H1 (cell line): ENCODE measurements at places on chromosomes 2 and 18. TPM values are rescaled to one million over a fixed set of nuclear protein-coding genes. Genes with fewer than 3 reads are reported as not detected.

YWHAQ gene
- total RNA-seq = 468 and 480 TPM in 2 replicates

DNA sequence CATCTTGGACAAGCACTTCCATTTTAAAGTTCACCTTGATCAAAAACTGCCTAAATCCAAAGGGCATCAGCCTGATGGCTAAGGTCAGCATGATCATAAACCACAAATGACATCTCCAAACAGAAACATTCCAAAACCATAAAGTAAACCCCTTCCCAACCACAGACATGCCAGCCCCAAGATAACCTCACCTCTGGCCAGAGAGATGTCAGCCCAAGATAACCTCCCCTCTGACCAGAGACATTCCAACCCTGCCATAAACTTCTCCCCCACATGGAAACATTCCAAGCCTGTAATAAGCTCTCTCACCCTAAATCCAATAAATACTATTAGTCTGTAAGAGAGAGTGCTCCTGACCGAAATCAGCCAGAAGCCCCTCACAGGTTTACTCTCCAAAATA lies 18.6 kb upstream of the MARCO start:
- DNase-seq = no peak

DNA sequence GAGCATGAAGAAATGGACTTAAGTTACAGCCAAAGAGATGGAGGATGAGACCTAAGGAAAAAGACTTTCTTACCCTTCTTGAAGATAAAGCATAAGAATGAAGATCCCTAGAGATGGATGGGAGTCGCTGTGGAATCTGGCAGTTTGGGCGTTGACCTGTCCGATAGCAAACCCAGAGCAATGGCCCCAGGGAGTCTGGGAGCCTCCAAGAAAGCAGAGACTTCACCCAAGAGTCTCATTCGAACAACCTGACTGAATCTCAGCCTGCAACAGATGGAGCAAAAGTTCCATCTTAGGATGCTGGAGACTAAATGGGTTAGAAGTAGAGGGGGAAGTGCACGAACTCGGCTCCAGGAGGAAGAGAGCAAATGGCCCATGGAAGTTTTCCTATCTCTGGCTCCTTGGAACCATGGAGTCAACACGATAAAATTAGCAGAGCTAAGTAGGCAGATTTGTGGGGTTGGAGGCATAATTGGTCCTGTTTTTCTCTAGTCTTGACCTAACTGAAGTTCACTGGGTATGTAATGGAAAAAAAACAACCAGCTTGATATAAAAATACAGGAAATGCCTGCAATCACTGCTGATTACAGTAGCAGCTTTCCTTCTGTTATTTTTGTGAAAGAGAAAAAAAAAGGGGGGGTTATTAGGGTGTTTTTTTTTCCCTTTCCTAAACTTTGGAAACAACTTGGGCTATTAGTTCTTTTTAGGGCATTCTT lies 178.4 kb upstream of the EPAS1 start:
- no peak for DNase-seq

HTR2B gene
- not detected in 2 replicates for total RNA-seq

DNA sequence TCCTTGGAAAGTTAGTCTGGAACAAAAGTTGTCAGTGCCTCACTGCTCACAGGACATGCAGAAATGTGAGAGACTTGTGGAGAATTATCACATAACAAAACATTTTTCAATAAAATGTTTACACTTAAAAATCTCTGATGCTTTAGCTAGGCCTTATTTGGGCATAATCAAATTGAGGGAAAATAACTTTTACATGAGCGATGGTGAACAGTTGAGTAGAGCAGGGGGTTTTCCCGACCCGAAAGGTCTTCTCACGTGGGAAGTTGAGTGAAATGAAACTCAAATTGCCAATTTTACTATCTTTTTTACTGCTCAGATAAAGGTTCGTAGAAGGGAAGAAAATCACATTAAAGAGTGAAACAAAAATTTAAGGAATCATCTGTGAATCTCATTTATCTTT lies 465.6 kb downstream of the MTX2 start:
- no peak for DNase-seq

- DNase-seq = no peak
These were observed 188.6 kb upstream of the SH3BP4 start for GRCh38 chr2:234763002-234763873.

DNA sequence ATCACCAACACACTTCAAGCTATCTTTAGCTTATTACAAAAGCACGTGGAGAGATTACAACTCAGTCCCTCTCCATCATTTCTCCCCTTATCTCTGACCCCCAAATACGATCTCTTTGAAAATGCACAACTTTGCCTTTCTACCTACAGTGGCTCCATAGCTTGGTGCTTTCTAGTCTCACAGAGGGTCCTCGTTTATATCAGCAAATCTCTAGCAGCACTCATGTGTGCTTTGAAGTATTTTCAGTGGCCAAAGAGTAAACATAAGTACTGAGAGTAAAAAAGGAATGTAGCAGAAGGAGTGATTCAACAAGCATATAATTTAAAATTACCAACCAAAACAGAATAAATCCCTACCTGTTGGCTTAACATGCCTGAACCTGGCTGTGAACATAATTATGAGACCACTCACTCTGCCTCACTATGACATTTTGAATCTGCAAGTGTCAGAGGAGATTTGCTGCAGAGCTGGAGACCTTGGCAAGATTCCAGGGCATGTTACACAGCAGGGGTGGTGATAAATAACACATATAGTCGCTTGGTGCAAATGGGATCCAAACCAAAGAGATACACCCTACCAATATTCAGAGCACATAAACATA lies 54.6 kb downstream of the LAMA3 start:
- DNase-seq = no peak

DNA sequence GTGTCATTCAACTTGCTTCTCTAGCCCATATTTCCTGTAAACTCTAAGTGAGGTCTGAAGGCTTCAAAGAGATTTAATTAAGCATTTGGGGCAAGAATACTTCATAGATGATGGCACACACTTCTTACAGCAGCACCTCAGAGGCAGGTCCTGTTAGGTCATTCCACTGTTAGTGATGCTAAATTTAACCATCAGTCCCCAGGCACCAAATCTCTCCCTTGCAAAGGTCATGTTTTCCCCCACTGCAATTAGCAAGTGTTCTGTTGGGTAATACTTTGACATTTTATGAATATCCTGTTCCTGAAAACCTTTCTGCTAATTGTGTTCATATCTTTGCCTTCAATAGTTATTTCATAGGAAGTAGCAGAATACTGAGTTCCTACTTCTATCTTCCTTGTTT lies 117.0 kb downstream of the STK39 start:
- no peak for DNase-seq

DNA sequence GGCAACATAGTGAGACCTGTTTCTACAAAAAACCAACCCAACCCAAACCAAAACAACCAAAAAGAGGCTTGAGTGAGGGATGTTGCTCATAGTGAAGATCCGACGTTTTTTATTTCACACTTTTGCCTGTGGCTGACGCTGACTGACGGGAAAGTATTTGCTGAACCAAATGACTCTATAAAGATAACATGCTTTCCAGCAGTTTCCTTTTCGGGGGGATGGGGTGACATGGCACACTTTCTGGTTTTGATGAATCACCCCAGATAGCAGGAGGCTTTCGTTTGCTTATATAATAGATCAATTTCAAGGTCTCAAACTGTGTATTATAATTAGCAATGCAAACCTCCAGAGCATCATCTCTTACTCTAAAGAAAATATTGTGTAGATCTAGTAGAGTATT lies 150.8 kb downstream of the AQP4 start:
- no peak for DNase-seq

- no peak for DNase-seq
These were observed 544.3 kb downstream of the ZNF804A start for GRCh38 chr2:185142677-185143076.

DNA sequence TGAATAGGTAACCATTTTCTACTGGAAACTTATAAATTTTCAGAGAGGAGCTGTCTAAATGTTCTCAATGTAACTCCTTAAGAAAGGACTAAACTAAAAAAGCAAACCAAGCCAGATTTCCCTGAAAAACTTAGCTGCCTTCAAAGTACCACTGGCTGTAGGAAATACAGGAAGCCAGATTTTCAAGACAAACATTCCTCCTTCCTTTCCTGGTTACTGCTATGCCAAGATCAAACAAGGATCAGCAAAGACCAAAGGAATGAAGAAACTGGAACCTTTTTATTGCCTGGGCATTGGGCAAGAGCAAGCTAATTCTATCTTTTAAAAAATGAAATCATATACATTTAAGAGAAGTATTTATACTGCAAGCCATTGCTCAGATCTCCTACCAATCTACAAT lies 212.7 kb downstream of the DYM start:
- no peak for DNase-seq

SIGLEC15 gene
- 0.37 and 0.54 TPM in 2 replicates for total RNA-seq

GRCh38 chr2:96317584-96317997 lies 7.5 kb upstream of the ITPRIPL1 start:
- no peak for DNase-seq

- DNase-seq = no peak
These were observed 157.2 kb downstream of the BABAM2 start for GRCh38 chr2:28047681-28048080.

GRCh38 chr2:240622060-240622411 lies 3.2 kb upstream of the GPR35 start:
- no peak for DNase-seq

- no peak for DNase-seq
These were observed 480.8 kb downstream of the TMX3 start for GRCh38 chr18:68234131-68234530.

- DNase-seq = no peak
These were observed 98.2 kb upstream of the SLC66A3 start for GRCh38 chr2:11057031-11057430.

DNA sequence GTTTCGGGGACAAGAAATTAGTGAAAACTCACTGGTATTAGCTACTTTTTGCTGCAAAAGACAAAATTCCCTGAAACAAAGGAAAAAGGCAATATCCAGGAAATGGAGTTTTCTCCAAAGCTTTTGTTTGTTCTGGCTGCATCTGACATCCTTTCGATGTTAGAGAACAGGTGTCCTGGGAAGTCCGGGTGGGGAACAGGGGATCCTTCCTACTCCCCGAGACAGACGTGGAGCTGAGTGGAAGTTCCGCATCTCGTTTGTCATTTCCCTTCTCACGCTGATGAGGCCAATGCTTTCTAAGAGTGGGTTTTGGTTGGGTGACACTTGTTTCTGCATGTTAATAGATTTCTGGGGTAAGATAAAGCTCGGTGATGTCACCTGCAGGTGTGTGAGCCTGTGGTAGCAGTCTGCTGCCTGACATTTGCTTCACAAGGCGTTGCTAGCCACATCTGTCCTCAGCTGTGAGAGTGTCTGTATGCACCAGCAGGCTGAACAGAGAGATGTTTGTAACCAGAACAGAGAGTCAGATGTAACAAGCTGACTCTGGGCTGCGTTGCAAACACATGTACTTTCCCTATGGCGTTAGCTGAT lies 125.9 kb downstream of the ACOXL start:
- DNase-seq = no peak

SLC8A1 gene
- total RNA-seq = 3.2 and 3.6 TPM in 2 replicates

DNA sequence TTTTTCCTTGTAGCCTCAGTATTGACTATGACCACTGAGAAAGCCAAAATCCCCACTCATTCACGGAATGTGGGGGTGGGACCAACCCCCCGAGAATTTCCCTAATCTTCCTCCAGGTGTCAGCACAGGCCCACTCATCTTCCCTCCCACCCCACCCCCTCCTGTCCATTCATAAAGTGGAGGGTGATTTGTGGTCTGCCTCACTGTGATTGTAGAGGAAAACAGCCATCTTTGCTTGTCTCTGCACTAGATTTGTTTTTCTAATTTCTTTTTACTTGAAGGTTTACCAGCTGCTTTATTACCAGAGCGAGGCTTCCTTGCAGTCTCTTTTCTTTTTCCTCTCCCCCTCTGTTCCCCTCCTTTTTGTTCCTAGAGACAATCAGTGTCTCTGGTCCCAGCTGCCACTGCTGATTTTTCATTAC lies 171.8 kb downstream of the ICOS start:
- no peak for DNase-seq

- no peak for DNase-seq
These were observed 8.7 kb upstream of the TGIF1 start for GRCh38 chr18:3441290-3441689.

DNA sequence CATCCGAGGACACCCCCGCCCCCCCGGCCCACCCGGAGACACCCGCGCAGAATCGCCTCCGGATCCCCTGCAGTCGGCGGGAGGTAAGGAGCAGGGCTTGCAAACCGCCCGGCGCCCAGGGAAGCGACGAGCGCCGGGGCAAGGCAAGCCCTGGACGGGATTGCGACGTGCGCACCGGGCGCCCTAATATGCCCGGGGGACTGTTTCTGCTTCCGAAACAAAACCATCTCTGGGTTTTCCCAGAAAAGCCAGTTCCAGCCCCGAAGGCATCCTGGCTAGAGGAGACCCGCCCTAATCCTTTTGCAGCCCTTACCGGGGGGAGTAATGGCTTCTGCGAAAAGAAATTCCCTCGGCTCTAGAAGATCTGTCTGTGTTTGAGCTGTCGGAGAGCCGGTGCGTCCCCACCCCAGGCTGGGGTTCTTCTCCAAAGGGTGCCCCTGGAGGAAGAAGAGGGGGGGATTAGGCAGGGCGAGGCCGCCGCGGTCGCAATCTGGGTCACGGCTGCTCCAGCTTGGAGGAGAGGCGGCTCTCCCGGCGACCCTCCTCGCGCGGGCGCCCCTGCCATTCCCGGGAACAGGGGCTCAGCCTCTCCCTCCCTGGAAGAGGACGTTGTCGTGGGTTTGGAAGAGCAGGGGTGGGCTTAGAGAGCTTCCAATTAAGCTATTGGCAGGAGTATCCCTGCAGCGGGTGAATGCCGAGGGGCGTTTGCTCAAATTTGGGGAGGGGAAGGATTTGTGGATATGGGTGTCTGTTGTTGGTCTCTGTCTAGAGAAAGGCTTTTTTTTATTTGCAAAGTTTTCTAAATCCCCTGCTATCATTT lies 521 bp downstream of the MYCN start:
- peak; percentile 68 for DNase-seq

DNA sequence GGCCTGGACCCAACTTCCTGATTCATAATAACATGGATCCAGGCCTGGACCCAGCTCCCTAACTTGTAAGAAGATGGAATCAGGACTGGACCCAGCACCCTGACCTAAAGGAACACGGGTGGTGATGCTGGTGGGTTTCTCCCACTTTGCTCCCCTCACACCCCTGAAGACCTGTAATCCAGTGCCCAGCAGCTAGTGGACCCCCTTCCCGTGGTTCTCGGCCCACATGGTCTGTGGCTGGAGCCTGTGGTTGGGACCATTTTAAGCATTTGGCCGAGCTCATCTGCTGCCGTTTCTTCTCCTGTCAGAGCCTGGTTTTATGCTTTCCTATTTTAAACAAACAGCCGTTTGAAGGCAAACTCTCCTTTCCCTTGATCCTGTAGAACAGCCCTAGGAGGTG lies 232.8 kb downstream of the EIPR1 start:
- DNase-seq = no peak

DNA sequence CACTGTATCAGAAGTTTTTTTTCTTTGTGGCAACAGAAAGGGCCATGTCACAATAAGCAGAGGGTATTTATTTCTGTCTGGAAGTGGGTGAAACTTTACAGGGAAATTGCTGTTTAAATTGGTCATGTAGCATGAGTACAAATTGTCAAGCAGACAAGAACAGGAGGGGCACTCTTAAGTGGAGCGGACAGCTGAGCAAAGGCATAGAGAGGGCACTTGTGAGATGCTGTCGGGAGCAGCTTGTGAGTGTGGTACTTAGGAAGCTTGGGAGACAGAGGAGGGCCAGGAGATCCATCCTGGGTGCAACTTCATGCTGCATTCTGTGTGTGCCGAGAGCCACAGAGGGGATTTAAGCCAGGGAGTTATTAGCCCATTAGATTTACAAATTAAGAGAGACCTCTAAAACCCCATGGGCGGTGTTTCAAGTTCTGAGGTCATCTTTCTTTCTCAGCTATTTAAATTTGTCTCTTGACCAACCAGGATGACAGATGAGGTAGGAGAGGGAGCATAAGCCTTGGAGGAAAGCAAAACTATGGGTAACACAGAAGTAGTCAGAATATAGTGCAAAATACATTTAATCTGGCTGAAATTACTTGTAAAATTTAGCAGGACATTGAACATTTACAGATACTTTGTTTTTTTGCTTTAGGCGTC lies 30.4 kb downstream of the INPP4A start:
- no peak for DNase-seq
